Activated CD4-positive, alpha-beta T cell treated with anti-CD3 and anti-CD28 coated beads, Interleukin-2, amount 50 U/mL, for 4 hours (primary cell): ENCODE measurements at places on chromosomes 12 and 14.

DNA sequence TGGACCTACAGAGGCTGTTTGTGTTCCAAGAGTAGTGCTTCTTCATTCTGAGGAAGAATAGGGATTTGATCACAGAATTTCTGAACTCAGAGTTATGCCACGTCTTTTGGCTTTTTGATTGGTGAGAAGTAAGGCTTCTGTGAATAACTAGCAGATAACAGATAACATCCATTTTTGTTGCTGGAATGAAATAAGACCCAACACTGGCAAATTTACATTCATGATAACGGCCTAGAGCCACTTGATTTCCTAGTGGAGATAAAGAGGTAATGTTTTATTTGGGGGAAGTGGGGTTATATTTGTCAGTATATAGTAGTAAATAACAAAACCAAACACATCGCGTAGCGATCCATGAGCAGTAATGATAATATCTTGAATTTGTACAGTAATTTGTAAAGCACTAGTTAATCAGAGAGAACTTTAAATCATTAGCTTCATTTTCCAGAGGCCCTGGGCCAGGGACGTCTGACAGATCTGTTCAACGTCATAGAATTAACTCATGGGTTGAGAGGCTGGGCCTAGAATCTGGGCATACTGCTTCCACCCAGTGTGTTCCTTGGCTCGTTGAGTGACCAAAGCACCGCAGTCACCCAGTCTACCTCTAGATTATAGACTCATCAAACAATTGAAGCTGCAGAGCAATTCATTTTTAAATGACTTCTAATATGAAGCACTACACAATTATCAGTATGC lies 79.6 kb downstream of the HMGA2 start:
- DNase-seq = no peak

GRCh38 chr14:22982477-22983245 lies at the start of gene AJUBA:
TSS of gene AJUBA (minus strand) at chr14:22982551. CDS start at chr14:22982266, 285 bp downstream.
- peak; percentile 71 for DNase-seq

GRCh38 chr14:101207897-101208296 lies 304.4 kb upstream of the RTL1 start:
- no peak for DNase-seq

DNA sequence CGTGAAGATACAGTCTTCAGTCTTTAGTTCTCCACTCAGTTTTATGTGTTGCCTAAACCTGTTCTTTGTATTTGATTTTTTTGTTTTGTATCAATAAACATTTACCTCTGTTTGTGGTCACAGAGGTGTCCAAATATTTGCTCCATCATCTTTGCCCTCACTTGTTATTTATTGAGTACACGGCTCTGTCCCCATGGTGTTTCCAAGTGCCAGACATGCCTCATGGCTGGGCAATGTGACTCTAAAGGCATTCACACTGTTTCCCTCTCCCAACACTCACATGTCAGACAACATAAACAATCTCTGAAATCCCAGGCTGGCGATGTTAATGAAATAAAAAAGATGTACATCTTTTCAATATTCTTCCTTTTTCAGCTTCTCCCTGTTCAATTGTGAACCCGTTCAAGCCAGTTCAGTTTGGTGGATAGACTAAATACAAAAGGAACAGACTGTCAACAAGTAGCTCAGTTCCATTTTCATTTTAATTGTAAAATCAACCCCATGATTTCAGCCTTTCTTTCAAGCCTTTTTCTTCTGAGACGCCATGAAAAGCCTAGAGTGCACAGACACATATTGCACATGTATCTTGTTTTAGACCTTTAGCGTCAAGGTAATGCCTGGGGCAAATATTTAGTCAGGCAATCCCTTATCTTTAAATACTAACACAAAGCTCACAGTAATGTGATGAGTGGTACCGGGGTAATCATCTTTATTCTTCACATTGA lies 680.7 kb downstream of the GALC start:
- DNase-seq = no peak

DNA sequence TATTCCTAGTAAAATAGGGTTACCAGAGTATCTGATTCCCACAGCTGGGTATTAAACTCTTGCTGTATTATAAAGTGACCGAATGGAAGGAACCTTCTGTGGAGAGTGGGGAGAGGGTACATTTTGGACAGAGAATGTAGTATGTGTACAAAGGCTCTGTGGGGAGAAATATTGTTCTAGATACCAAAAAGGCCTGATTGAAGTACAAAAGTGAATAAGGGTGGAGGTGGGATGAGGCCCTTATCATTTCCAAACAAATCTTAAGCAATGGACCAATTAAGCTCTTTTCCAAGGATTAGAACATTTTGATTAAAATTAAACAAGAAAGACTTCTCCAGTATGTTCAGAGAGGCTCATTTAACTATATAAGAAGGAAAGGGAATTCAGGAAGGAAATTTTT lies 20.4 kb downstream of the EID3 start:
- no peak for DNase-seq

DNA sequence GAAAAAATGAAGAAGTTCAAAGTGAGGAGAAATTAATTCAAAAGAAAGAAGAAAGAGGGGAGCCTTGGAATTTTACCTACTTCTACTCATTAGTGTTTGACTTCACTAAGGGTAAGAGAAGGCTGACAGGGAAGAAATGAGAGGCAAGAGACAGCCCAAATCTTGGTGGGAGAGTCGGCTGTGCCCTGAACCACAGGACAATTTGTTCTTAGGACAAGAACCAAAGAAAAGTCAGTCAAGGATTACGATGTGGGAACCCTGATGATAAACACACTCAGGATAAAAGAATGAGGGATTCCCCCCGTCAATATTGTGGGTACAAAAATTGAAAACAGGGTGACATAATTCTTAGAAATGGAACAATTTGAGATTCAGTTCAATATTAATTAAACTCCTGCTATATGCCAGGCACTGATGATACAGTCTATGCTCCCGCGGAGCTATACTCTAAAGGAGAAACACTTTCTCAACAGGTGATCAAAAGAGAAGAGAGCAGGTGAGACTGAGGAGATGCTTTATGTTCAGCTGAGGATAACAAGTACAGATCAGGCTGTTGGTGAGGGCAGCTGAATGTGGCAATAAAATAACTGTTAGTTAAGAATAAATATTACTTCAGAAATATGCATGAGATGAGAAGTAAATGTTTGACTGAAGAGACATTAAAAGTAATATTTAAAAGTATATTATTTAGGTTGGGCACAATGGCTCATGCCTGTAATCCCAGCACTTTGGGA lies 175.4 kb downstream of the SLC25A21 start:
- no peak for DNase-seq

DNA sequence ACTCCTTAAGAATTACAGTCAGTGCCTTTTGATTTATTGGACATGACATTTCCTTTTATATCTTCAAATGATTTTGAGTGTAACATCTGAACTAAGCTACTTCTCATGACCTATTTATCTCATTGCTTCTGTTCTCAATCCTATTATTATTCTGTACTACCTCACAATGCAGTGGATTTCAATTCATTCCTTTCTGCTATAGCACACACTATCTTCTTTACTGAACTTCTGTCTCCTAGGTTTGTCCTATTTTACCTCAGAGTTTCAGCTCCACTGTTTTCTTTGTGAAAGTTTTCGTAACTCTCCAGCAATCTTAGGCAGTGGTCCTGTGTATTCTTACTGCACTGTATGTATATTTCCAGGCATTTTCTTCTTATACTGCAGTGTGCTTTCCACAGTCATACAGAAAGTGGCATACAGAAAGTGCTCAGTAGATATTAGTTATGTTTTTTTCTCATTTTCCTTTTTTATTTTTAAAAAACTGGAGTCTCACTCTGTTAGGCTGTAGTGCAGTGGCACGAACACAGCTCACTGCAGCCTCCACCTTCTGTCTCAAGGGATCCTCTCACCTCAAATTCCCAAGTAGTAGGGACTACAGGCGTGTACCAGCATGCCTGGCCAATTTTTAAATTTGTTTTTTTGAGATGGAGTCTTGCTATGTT lies 368.6 kb upstream of the RGS6 start:
- no peak for DNase-seq

DNA sequence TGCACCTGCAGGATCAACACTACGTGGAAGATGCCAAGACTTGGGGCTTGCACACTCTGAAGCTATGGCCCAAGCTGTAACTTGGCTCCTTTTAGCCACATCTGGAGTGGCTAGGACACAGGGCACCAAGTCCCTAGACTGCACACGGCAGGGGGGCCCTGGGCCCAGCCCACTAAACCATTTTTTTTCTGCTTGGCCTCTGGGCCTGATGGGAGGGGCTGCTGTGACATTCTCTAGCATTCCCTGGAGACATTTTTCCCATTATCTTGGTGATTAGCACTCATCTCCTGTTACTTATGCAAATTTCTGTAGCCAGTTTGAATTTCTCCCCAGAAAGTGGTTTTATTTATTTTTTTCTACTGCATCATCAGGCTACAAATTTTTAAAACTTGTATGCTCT lies 1080.7 kb downstream of the LRFN5 start:
- no peak for DNase-seq

GRCh38 chr14:68474741-68475140 lies 318.1 kb downstream of the ZFP36L1 start:
- no peak for DNase-seq

GRCh38 chr12:70560671-70561070 lies 76.6 kb downstream of the PTPRB start:
- no peak for DNase-seq

- DNase-seq = no peak
These were observed 44.3 kb downstream of the RNF34 start for GRCh38 chr12:121443911-121444841.

- no peak for DNase-seq
These were observed 5.4 kb upstream of the AMN start for GRCh38 chr14:102917056-102917385.

- DNase-seq = no peak
These were observed 85.1 kb downstream of the ATP23 start for GRCh38 chr12:58026426-58026825.

DNA sequence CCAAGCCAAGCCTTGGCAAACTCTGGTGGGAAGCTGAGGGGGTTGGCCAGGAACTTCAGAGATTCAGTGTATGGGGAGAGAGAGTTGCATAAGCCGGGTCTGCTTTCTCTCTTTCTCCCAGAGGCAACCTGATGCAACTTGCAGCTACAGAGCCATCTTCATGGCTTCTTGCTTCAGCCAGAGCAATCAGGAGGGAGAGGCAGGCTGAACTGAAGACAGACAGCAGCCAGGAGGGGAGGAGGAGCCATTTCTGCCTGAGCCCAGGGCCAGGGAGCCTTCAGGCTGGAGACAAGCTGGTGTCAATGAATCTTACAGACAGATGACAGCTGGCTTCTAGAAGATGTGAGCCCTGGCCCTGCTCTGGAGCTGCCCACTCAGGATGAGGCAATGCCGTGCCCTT lies 18.7 kb downstream of the NPC2 start:
- no peak for DNase-seq

DNA sequence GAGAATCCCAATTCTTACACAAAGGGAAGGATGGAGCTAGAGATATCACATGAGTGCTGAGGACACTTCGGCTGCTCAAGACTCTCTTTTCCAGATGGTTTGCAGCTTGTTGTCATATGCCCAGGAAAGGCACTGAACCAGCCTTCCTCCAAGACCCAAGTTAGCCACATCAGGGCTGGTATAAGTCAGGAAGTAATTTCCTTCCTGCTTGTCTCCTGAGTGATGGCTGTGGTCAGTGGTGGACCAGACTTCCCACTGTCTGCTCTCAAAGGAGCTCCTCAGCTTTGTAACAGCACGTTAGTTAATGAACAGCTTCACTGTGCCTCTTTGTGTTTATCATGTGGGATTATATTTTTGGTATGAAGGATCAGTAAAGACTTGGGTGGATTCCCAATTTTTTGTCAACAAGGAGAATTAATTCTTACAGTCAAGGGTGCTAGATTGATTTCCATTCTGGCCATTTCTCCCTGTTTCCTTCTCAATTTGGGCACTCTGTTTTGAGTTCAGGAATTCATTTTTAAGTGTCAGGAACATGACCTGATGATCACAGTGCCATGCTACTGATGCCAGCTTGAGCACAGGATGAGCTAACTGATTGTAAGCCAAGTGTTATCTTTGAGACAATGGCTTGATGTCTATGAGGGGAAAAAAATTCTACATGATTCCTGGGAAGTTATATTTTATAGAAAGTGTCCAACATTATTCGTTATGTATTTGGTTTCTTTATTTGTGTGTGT lies 145.8 kb downstream of the GCH1 start:
- DNase-seq = no peak

GRCh38 chr14:51424041-51424440 lies 184.0 kb downstream of the TMX1 start:
- no peak for DNase-seq

DNA sequence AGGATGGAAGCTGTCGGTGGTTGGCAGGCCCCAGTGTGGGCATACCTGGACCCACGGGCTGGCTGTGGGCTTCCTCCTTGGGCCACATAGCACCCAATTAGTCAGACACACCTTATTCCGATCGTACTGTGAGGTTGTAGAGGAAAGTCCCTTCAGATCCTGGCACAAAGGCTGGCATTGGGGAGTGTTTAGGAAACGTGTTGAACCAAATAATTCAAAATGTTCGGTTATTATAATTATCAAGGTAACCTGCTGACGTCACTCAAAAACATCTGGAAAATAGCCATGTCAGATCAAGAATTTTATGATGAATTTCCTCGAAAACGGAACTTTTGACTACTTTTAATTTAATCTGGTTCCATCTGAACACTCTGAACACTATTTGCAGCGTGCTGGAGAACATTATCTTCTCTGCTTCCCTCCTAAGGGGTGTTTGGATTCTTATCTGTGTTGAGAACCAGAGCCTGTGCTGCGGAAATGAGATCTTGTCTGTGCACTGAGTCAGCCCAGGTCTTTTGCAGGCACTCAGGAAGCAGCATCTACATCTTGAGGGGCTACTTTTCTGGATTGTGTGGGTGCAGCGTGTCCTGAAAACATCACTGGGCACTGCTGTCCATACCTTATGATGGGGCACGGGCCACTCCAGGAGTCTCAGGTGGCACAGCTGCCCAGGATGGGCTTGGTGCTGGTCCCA lies 100.3 kb downstream of the SLC25A47 start:
- DNase-seq = no peak

GRCh38 chr12:105466231-105466900 lies 135.9 kb downstream of the C12orf75 start:
- DNase-seq = no peak

DNA sequence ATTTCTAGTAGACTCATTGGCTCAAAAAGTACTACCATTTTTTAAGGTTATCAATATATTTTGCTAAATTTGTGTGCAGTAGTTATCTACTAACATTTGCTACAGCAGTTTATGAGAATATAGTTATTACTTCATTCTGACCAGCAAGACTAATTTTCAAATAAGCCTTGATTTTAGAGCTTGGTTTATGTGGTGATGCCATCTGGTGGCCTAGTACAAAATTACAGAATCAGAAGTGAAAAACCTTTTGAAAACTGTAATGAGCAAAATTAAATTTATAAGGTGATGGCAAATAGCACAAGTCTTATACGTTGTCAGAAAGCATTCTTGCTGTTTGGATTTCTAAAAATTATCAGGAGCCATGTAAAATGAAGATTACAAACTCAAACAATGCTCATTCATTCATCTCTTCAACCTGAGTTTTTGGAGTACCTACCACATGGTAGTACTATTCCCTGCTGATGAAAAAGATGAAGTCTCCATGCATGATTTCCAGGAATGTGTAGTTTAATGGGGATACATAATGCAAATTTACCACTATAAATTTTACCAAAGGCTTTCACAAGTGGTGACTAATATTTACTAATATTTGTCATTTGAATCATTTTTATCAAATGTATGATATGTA lies 51.0 kb downstream of the MAGOHB start:
- no peak for DNase-seq
